Stimulated activated CD8-positive, alpha-beta memory T cell treated with anti-CD3 and anti-CD28 coated beads, Interleukin-4, amount 100 ng/mL, for 4 hours (primary cell): ENCODE measurements at places on chromosomes 2 and 18.

DNA sequence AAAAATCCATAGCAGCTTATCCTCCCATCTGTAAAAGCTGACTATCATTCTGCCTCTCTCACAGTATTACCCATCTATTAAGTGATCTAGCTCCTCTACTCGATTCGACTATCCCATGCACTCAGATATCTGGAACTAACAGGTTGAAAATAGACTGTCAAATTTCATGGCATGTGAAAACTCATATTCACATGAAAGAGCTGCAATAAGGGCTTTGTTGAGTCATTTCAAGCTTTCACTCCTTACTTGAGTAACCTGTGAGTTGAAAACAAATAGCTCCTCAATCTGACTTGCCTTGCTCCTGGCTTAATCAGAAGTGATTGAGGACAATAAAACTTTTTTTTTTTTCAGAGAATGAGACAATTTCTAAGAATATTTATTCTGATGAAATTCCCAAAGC lies 192.4 kb upstream of the ERBB4 start:
- DNase-seq, result no peak

DNA sequence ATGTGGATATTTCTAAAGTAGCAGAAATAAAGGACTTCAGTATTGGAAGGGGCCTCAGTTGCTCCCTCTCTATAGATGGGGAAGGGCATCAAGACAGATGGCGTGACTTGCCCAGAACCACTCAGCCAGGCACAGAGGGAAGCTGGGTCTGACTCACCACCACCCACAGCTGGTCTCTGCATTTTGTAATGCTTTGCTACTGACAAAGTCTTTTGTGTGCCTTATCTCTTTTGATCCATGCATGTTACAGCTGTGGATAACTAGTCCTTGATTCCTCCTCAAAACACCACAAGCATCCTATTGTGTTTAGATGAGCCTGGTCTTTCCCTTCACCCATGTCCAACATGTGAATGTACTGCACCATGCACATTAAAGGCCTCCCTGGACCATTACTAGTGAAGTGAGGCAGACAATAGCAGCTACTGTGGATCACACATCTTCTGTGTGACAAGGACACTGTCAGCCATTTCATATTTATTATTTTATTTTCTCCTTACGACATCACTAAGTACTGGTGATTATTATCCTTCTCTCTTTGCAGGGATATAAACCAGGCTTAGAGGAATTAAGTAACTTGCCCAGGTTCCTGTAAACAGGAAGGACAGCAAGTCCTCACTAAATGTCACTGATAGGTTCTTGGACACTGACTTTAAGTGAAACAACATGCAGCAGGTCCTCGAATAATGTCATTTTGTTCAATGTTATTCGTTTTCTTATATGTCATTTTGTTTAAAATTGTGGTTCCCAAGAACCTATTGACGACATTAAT lies 29.6 kb upstream of the IL37 start:
- DNase-seq, result peak; percentile 6

DNA sequence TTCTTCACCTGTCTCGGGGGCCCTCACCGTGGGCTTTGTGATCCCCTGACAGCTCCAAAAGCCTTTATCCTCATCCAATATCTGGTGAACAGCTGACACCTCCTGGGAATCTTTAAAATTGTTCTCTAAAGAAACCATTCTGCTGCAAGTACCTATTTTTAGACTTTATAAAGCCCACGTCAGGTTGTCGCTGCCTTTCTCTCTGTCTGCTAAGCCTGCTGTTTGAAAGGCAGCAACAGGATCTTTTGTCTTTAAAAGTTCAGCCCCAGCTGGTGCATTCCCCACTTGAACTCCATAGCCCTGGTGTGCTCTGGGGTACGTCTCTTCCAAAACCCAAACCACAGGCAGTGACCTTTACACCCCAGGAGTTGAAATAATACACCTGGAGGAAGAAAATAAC lies 145.0 kb downstream of the NEDD4L start:
- no peak for DNase-seq

DNA sequence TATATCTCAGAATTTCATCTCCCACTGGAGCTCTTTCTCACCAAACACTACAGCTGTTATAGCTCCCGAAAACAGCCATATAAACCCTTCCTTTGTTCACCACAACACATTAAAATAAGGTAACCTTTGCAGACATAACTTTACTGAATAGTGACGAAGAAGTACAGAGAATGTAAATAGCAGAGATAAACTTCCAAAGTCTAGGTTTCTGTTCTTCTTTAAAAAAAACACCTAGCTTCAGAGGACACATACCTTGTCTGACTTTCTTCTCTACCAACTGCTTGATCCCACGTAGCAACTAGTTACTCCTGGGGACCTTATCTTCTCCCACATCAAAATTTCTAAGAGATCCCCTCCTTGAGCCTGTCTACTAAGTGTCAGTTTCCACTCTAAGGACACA lies 32.3 kb downstream of the ATL2 start:
- no peak for DNase-seq

GRCh38 chr2:38723173-38723572 lies 28.0 kb downstream of the SRSF7 start:
- DNase-seq, result no peak

- DNase-seq, result no peak
Measured at GRCh38 chr2:98487806-98488189, 43.1 kb downstream of the INPP4A start.
